ENCODE measurements at places on chromosomes 7 and 10.

DNA sequence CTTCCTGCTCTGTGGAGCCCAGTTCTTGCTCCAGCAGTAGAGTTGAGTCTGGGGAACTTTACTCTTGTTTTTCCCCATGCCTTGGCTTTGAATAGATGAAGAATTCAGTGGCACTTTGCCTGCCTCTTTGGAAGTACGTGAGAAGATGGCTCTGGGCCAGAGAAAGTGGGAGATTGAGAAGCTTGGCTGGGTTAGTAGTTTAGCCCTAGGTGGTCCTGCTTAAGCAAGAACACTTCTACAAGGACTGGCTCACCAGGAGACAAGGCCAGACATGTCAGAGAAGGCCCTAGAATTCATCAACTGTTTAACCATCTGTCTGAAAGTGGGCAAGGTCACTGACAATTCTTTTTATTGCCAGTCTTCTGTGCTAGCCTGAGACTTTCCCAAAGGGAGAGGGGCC, 410.3 kb downstream of the TYW1 start:
- DNase-seq: no peak

- no peak for DNase-seq
Observed at GRCh38 chr7:158520825-158521224, 66.8 kb downstream of the PTPRN2 start.

GRCh38 chr7:179209-179681, 13.1 kb upstream of the FAM20C start:
- DNase-seq: peak; percentile 20

DNA sequence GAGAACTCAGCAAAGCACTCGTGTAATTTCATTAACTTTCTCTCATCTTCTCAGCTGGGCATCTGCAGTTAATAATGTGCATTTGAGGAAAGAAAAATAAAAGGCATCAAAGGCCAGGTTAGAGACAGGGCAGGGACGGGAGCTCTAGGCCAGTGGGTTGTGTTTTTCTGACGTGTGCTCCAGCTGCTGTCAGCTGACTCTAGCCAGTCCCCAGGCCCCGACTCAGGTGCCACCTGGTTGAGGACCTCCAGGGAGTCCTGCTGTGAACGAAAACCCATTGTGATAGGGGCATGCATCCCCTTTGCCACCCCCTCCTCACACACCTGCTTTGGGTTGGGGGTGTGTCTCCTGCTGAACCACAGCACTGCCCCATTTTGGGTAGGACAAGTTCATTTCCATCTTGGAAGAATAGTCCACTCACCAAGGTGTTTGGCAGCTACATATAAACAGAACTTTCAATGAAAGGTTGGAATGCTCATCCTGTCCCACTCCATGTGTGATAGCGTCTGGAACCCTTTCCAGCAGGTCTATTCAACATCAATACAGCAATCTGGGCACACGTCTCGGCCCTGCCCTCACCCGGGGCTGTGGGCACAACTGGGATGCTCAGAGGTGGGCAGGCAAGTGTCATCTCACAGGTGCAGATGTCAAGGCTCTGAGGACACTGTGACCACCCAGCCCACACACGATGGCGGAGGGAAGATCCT, 146.1 kb upstream of the FAM20C start:
- no peak for DNase-seq

- no peak for DNase-seq
Observed at GRCh38 chr10:71939304-71939703, 24.9 kb upstream of the CHST3 start.

DNA sequence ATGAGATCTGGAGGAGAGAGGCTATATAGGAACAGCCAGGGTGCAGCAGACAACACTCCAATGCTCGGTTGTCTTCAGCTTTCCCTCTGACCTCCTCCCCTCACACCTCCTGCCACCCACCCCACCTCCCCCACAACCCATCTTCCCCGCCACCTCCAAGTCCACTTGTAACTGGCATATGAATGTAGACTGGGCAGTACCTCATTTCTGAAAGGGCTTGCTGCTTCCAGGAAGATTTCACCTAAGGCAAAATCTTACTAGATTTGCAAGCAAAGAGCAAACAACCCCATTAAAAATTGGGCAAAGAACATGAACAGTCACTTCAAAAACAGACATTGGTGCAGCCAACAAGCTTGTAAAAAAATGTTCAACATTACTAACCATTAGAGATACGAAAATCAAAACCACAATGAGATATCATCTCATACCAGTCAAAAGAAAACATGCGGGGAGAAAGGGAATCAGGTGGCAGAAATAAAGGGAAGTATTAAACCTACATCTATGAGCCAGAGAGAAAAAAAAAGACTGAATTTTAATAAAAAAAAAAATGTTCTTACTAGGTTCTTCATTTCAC, 164.6 kb upstream of the C1GALT1 start:
- peak; percentile 16 for DNase-seq

Measured in EH (cell line).